Right hindlimb (tissue), 1 donor: ENCODE measurements at places on chromosomes 3 and 15.

DNA sequence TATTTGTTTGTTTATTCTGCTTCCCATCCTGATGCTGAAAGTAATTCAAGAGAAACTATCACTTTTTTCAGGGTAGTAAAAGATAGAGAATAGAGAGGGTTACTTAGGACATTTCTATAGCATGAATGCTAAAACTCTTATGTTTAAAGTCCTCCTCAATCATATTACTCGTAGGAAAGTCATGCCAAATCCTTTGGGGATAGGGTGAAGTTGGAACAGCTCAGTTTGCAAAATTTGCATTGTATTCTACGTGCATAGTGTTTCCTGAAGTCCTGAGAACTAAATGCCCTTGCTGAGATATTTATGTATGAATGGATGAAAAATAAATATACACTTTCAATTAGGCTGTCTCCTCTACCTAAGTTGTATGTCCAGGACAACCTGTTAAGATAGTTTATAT is 14.6 kb downstream of the PLSCR5 start:
- DNase-seq: no peak

DNA sequence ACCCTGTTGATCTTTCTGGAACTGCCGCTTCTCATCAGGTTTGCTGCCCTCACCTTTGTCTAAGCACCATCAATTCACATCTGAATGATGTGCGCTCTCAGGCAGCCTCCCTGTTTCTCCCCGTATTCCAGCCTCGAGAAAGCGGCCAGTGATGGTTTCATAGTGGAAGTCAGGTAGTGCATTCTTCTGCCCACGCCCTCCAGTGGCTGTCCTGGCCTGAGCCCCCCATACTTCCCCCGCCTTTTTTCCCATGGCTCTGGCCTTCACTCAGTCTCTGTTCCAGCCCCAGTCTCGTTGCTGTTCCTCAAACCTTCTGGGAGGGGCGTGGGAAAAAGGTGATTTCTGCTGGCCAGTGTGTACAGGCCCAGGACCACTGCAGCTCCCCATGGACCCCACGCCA is 101.3 kb downstream of the ASB7 start:
- DNase-seq: peak; percentile 6

GRCh38 chr15:26850161-26850560 is 16.7 kb upstream of the GABRA5 start:
- no peak for DNase-seq

DNA sequence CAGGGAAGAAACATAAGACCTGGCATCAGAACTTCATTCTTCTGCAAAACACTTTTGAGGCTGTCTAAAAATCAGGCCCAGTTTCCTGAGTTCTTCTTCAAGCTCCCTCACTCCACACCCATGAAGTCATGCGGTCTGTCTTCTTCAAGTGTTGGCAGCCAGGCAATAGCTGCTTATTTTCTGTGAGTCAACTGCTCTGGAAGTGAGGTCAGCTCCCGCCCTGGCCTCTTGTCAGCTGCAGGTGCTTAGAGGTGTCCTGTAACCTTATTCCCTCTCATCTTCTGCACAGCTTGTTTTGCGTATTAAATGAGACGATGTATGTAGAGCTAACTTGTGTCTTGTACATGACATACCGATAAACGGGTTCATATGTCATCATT is 226.1 kb downstream of the ADAMTS17 start:
- no peak for DNase-seq

GRCh38 chr3:128405554-128406277 is 61.0 kb downstream of the DNAJB8 start:
- DNase-seq: no peak

GRCh38 chr15:76011627-76012551 is at the start of gene NRG4:
Gene NRG4, minus strand, starts transcription at chr15:76012424. Its CDS starts 1,194 bp downstream, at chr15:76011230.
- DNase-seq: no peak

DNA sequence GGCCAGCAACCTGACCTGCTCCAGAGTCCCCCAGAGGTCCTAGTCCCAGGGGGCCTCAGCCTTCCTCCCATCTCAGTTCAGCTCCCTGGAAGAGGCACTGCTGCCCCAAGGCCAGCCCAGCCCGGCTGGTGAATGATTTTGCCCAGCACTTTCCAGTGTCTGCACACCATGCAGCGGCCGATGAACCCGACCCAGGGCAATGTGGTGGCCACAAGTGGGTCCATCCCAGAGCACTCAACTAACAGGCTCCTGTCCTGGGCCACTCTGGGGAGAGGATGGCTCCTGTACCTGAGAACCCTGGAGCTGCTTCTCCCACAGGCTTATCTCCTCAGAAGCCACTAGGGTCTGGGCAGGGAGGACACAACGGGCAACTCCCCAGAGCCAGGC is 39.2 kb downstream of the PTPN23 start:
- no peak for DNase-seq

- DNase-seq: peak; percentile 35
Measured at GRCh38 chr15:63418811-63419210, 37.2 kb upstream of the CA12 start.

DNA sequence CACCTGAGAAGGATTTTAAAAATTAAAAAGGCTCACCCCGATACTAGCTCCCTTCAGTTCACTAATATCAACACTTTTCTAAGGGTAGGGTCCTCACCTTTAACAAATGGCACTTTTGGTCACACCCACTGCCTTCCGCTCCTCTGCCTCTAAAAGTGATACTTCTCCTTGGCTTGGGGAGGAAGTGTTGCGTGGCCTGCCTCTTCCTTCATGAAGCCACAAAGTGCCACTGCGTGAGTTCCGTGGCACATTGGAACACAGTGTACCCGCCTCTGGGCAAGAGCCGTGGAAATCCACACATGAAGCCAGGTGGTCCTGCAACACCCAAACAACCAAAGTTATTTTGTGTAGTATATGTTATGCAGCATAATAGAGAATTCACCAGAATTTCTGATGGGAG is 3.9 kb downstream of the B4GALT4 start:
- DNase-seq: no peak

DNA sequence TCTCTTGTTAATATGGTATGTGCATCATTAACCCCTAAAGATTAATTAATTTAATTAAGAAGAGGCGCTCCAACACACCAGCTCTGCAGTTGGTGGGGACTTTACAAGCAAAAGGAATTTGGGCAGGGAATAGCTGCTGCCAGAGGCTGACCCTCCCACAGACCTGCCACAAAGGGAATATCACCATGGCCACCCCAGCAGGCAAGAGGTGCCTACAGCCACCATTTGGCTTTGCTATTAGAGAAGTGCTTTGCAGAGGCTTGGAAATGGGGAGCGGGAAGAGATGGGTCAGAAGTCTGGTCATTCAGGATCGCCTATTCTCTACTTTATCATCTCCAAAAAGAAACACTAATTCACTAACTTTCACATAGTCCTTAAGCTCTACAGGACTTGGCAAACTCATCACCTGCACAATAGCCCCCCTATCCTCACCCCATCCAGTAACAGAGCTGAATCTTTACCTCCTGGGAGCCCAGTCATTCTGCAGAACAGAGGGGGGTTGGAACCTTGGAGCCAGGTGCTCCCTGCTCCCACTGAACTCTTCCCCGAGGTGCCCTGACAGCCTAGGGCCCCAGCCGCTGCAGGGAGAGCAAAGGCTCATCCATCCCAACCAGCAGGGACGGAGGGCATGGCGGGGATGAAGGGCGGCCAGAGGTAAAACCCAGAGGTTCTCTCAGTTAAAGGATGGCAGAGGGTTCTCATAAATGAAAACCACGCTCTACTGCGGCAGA is 29.7 kb downstream of the LRIG1 start:
- no peak for DNase-seq

DNA sequence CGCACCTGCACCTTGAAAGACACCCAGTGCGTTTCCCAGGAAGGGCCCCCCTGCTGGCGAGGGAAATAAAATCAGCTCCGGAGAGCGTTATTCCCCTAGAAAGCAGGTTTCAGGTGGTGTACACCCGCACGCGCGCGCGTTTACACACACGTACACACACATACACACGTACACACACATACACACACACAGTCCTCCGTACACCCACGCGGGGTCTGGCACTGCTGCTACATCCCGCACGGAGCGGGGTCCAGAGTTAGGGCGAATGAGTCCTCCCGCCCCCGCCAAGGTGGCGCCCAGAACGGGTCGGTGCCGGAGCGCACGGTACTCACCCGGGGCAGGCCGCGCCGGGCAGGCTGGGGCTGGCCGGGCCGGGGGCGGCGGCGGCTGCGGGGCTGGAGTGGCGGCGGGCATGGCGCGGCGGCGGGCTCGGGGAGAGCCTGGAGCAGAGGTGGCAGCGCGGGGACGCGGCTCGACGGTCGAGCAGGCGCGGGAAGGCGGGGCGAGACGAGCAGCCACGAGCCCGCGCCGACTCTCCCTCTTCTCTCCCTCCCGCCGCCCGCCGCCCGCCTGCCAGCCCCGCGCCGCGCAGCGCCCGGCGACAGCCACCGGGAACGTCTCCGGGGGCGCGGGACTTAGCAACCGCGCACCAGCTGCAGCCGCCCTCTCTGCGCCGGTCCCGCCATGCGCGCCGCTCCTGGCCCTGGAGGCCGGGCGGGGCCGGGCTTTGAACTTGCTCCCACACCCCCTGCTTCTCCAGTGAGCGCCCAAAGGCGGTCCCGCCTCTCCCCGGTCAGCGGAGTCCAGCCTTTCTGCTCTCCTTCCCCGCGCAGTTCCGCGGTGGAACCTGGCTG is at the start of gene DCLK3:
Gene DCLK3, minus strand, starts transcription at position 704 of the 854 bp plus-strand sequence. Its CDS starts 290 bp downstream, at position 414.
- DNase-seq: peak; percentile 53

GRCh38 chr3:114584734-114585371 is 291.0 kb downstream of the TIGIT start:
- DNase-seq: no peak

DNA sequence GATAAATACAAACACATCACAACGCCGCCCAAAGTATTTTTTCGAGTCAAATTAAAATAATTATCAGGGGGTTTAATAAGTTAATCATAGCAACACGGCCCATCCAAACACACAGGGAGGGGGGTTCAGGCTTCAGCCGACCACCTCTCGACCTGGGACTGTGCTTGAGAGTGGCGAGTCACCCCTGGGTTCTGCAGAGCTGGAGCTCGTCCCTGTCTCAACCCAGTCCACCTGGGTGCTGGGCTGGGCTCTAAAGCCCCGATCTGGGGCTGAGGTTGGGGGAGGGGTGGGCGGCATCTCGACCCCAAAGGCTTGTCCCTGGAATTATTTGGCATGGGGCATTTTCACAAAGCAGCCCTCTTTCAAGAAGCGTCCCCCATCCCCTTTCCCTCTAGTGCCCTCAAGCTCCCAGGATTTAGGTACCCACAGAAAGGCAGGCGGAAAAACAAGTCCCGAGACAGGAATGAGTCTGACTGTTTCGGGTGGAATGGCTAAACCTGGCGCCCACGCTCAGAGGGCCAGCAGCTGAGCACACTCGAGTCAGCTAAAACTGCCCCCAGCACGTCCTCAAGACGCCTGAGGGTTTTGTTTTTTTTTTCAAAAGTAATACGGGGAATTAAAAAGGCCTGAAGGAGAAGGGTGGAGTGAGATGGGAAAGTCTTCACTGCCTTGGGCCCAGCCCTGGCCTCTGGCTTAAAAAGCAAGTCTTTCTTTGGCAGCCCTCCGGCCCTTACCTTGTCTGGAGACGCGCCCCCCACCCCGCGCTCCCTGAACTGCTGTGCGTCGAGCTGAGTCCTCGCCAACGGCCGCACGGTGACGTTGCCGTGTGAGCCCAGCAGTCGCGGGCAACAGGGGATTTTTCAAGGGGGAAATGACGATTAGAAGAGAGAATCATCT is 32.5 kb downstream of the NR2F2 start:
- no peak for DNase-seq

DNA sequence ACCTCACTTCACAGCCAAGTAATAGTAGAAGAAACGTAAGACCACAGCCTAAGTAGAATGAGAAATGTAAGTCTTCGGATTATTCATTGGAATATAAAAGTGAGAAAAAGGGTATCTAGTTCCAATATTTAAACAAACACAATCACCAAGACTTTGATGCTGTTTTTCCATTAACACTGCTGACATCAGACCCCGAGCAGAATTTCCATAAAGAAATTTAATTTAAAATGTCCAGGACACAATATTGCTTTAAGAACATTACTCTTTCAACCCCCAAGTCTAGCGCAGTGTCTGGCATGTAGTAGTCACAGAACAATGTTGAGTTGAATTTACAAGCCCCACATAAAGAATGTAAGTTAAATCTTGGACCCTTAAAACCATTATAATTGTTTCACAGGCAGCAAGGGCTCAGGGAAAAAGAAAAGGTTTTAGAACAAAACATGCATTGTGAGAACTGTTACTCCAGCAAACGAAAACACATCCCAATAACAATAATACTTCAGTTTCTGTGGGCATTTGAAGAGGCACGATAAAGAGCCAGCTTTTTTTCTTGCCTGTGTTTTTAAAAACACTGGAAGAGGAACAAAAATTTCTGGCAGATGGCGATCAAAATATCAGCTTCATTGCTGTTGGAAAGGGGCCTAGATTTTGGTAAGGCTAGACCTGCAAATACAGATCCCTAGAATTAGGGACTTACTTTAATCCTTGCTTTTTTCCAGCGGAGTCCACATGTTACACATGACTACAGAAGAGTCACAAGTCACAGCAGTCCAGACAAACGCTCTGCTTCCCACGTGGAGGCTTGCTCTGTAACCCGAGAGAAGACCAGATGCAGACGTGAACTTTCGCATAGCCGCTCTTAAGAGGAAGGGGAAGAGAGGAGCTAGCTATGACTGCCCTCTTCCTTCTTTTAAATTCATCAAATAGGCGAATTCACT is 77.9 kb upstream of the IGSF10 start:
- DNase-seq: peak; percentile 67

GRCh38 chr3:21509731-21510470 is 241.1 kb downstream of the ZNF385D start:
- DNase-seq: no peak

DNA sequence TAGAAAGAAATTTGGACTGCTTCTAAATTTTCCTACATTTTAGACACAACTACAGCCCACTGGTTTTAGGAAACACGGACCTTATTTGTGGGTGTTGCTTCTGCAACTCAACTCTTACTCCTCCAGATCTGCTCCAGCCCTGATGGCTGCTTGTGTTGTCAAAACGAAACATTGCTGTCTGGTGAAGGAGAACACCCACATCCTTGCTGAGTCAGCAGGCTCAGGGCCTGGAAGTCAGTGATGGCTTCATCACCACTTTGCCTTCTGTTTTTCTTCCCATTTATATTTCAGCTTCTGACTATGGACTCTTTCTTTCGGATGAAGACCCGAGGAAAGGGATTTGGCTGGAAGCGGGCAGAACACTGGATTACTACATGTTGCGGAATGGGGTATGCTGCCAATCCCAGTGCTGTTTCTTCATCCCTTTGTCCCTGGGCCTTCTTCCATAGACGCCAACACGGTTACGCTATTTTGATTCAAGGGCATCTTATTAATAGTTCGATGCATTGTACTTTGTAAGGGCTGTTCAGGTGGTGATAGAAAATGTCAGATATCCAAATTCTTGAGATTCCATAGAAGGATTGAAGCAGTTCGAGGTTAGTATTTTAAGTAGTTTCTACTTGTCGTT is 392.6 kb upstream of the TPM1 start:
- DNase-seq: no peak

- no peak for DNase-seq
Measured at GRCh38 chr3:113573728-113574127, 41.4 kb downstream of the SIDT1 start.

GRCh38 chr3:61008998-61009380 is 242.3 kb downstream of the FHIT start:
- DNase-seq: no peak

DNA sequence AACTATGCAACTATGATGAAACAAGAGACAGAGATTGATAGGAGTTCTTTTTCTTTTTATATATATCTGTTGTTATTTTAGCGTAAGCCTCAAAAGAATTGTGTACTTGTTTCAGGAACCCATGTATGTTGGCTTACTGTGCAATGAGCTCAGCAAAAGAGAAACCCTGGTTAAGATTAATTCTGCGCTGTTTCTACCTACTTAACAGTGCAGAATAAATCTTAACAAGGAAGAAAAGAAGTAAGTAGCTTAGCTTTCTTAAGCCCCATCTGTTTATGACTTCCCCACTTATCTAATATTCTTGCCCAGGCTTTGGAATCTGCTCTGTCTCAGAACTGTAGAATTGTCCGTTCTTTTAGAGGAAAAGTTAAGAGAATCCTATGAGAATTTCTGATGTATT is 27.4 kb downstream of the ECT2 start:
- DNase-seq: no peak
